Anterior cingulate cortex (tissue), 58 donors: ENCODE measurements at places on chromosomes 1 and 21.

DNA sequence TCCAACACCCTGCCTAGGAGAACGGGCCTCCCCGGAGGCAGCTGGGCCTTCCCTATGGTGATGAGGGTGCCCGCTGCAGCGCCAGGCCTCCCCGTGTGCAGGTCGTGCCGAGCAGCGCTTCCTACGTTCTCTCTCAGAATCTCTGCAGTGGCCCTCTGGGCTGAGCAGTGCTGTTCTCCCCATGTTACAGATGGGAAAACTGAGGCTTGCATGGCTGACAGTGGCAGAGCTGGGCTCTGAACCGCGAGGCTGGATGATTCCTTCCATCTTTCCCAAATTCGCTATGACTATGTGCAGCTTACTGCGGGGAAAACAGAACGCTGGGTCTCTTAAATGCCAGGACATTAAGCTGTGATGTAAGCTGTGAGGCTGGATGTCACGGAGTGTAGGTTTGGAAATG, 8.9 kb downstream of the KLHL21 start:
- DNase-seq = no peak

GRCh38 chr1:167439301-167439988, 78.9 kb downstream of the CD247 start:
- DNase-seq = no peak

GRCh38 chr21:35340273-35340672, 291.2 kb upstream of the RUNX1 start:
- no peak for DNase-seq

- no peak for DNase-seq
Measured at GRCh38 chr1:53378061-53378460, 50.2 kb upstream of the LRP8 start.

GRCh38 chr21:36738489-36739126, 39.7 kb downstream of the SIM2 start:
- DNase-seq = no peak

- no peak for DNase-seq
Measured at GRCh38 chr1:212625781-212626450, 17.4 kb downstream of the ATF3 start.

DNA sequence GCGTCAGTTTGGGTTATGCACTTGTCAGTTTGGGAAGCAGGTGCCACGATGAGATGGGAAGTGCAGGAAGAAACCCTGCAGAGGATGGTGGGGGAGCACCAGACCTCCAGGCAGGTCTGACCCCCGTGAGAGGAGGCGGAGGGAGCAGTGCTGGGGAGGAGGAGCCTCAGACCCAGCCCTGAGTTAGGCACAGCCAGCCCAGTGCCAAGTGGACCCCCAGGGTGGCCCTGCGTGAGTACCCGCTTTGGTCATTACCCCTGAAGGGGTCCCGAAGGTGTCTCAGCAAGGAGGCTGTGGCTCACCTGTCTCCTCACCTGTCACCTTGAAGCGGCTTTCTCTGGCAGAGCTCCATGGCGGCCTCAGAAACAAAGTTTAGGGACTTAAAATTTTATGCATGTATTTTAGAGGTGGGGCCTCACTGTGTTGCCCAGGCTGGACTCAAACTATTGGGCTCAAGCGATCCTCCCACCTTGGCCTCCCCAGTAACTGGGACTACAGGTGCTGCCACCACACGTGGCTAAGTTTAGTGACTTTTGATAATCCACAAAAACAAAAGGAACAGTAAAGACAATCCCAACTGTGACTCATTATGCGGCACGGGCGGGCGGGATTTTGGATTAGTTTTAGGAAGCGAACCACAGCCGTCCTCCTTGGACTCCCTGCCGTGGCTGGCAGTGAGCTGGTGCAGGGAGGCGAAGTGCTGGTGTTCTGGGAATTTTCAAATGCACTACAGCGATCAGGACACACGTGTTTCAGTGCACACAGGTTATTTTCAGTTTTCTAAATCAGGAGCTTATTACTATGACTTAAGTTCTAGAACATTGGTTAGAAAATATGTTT, 4.7 kb downstream of the AGPAT3 start:
- no peak for DNase-seq

GRCh38 chr21:16642353-16642752, 870.5 kb upstream of the CXADR start:
- no peak for DNase-seq

DNA sequence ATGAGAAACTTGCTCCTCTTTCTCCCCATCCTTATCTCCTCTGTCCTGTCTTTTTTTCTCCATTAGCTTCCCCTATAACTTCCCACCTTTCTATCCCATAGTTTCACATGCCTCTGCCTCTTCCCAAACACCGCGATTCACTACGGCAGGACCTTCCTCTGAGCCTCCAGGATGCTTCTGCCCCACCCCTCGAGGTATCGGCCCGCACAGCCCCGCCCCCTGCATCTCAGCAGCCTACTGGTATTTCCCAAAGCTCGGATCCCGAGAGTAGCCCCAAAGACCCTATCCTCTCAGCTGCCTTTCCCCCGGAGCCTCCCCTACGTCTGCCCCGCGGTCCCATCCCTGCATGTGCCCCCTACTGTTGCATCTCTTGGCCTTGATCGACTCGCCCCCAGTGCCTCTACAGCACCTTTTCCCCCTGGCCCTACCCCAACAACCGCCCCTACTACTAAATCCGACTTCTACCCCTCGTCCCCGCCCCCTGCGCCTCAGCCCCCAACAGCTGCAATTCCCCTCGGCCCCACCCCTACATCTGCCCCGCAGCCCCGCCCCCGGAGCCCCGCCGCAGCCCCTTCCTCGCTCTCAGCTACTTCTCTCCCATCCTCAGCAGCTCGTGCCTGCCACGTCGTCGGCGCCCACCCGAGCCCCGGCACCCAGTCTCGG, 512 bp downstream of the PIAS3 start:
- peak; percentile 42 for DNase-seq

DNA sequence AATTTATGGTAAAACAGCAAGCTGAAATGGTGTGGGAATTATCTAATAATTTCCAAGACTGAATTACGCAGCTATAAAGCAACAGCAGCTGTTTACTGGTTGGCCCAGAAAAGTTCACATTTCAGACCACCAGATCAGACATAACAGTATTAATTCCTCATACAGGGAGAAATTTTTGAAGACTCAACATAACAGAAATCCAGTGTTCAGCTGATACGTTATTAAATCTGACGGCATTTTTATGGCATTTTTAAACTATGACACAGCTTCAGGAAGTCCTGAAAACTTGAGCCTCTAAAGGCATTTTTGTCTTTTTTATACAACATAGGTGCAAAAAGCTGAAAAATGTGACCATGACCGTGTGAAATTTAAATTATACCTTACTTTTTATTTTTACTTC, 91.2 kb downstream of the APP start:
- no peak for DNase-seq

DNA sequence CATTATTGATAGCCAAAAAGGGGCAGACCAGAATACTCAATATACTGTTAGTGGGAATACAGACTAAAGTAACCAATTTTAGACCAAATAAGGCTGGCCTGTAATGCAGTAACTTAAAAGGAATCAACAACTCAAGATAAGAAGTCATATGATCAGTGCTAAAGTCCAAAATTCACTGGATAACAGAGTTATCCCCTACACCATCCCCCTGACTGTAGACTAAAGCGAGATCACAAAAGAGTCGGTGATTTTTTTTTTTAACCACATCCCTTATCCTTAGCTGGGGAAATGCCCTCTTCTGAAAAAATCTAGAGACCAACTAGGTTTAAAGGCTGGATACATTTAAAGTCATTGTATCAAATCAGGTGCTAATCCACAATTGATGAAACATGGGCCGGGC, 7.7 kb downstream of the UBR4 start:
- no peak for DNase-seq

- no peak for DNase-seq
Measured at GRCh38 chr1:207191776-207192175, 87.7 kb downstream of the C4BPA start.

- DNase-seq = no peak
Measured at GRCh38 chr1:229547542-229547941, 11.0 kb downstream of the ABCB10 start.

GRCh38 chr1:248886237-248886895, 19.7 kb upstream of the PGBD2 start:
- DNase-seq = no peak

- no peak for DNase-seq
Measured at GRCh38 chr21:15543473-15543872, 186.3 kb upstream of the USP25 start.

GRCh38 chr1:5304702-5305101, 650.3 kb downstream of the AJAP1 start:
- DNase-seq = no peak

GRCh38 chr21:27954543-27955165, 987.8 kb upstream of the ADAMTS5 start:
- peak; percentile 6 for DNase-seq

GRCh38 chr1:95247607-95248006, 13.6 kb downstream of the RWDD3 start:
- DNase-seq = no peak

GRCh38 chr1:35126546-35126945, 47.4 kb downstream of the ZMYM1 start:
- DNase-seq = no peak

DNA sequence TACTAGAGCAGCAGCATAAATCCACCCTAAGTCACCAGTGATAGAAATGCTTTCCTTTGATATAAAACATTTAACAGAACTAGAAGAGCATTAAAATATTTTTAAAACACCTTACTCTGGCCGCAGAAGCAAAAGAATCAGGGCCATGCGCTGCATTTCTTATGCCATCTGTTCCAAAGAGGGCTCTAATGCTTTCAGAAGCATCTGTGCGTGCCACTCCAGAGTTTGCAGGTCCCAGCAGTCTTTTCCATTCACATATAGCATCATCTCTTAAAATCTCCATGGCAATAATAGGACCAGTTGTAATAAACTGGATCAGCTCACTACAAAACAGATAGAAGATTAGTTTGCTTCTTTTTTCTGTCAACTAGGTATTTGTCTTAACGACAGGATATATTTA, 69.2 kb downstream of the NME7 start:
- DNase-seq = no peak

GRCh38 chr1:232593717-232594502, 36.0 kb downstream of the SIPA1L2 start:
- DNase-seq = no peak

GRCh38 chr1:112457241-112457640, 51.5 kb upstream of the WNT2B start:
- DNase-seq = no peak

GRCh38 chr1:7771823-7772299, 765 bp downstream of the VAMP3 start:
- no peak for DNase-seq

DNA sequence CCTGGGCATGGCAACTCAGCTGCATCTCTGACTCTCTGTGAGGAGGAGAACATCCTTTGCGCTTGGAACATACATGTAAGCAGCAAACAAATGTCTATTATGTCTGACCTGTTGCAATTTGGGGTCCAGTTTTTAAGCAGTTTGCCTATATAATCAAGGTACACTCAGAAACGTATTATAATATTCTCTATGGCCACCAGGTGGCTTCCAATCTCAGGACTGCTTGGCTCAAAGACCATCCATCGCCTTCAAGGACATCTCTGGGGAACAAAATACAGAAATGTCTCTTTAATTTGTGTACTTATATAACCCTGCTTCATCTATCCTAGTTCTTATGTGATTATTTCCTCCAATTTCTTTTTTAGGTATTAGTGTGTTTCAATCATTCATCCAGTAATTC, 227.2 kb downstream of the OLFM3 start:
- DNase-seq = no peak

DNA sequence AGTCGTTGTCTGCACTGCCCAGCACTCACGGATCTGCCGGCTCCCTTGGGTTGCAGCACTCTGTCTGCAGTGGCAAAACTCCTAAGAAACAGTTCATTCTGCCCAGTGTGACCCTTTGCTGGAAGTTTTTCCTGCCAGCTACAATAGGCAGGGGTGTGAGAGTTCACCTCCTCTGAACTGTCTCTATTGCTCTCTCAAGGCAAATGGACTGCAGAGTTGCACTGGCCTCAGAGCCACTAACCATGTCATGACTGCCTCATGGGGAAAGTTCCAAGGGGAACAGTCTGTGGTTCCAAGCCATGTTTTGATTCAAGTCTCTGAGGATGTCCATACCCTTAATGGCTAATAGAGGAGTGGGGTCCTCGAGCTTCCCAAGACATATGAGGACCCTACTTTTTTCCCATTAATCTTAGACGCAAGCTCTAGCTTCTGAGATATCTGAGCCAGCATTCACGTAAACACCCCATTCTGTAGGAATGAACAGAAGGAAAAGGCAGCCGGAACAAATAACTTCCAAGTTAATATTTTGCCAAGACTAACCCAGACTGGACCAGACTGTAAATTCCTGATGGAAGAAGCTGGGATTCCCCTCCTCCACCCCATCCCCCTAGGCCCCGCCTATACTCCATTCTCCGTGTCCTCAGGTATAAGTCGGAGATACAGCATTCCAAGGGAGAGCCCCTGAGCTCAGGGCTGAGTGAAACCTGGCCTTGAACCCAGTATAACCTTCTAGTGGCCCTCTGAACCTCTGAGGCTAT, 93.8 kb upstream of the AKT3 start:
- no peak for DNase-seq

DNA sequence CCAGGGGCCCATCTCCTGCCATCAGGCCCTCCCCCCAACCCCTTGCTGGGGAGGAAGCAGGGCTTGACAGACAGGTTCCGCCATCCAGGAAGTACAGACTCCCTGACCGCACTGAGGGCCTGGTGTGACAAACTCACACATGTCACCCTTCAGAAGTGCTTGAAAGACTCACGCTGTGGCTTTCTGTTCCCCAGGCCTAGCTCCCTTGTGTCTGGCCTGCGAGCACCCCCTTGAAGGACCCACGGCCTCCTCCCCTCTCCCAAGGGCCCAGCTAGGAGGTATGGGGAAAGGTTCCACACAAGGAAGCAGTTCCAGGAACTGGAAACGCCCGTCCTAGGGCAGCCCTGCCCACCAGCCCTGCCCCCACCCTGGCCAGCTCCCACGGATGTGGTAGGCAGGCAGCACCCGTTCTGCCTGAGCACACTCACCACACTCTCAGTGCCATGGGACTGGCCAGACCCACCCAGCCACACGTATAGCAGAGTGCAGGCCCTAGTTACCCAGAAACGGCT, 26.7 kb downstream of the SLC2A1 start:
- no peak for DNase-seq

DNA sequence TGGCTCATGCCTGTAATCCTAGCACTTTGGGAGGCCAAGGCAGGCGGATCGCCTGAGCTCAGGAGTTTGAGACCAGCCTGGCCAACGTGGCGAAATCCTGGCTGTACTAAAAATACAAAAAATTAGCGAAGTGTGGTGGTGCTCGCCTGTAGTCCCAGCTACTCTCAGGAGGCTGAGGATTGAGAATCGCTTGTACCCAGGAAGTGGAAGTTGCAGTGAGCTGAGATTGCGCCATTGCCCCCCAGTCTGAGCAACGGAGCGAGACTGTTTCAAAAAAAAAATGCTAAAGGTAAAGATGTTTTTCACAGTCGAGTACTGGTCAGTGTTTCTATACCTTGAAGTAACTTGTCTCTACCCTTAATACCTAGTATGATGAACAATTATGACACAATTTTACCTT, 11.1 kb downstream of the GLRX2 start:
- no peak for DNase-seq

GRCh38 chr1:92211166-92211565, 6.5 kb upstream of the C1orf146 start:
- DNase-seq = no peak

- DNase-seq = no peak
Measured at GRCh38 chr1:167627865-167628641, 2.0 kb upstream of the RCSD1 start.
